Vagina (tissue), 2 donors: ENCODE measurements at places on chromosomes 7 and 10. TPM values are rescaled to one million over a fixed set of nuclear protein-coding genes. Genes with fewer than 3 reads are reported as not detected.

The MRM2 gene
- 8.3 TPM for total RNA-seq

- H3K4me1 ChIP-seq: no peaks in the 10 kb centered on the region
- H3K36me3 ChIP-seq: no peaks in the 10 kb centered on the region
- no peak for DNase-seq
- H3K27me3 ChIP-seq: no peaks in the 10 kb centered on the region
- H3K4me3 ChIP-seq: no peak overlapping the region
These were observed 366.9 kb downstream of the TNS3 start for GRCh38 chr7:47215049-47215448.

DNA sequence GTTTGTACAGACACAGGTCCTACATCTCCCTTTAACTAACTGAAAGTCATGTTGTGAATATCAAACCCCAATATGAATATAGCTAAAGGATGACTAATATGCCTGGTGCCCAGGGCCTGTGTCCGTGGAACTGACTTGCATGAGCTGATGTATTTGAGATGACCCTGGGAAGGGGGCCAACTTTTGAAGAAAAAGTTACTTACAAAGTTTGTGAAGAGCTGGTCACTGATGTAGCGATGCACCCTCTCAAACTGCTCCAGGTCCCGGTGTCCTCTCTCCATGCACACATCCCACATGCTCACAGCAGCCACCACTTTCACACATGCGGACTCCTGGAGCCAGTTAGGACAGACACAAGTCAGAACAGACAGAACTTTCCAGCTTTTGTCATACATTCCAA, 106.2 kb downstream of the ABCC2 start:
- H3K36me3 ChIP-seq: peaks cover 73% of the 10 kb centered on the region
- H3K4me3 ChIP-seq: no peak overlapping the region
- H3K27me3 ChIP-seq: no peaks in the 10 kb centered on the region
- no peak overlapping the region for H3K27ac ChIP-seq

GRCh38 chr10:79398642-79399041, 46.8 kb downstream of the ZCCHC24 start:
- H3K27ac ChIP-seq: no peak overlapping the region
- H3K27me3 ChIP-seq: no peaks in the 10 kb centered on the region
- no peaks in the 10 kb centered on the region for H3K36me3 ChIP-seq
- H3K4me3 ChIP-seq: peak overlapping the region; percentile 21
- H3K4me1 ChIP-seq: peaks cover 86% of the 10 kb centered on the region
- DNase-seq: no peak

GRCh38 chr7:16399265-16399831, 22.0 kb downstream of the CRPPA start:
- H3K4me1 ChIP-seq: no peaks in the 10 kb centered on the region
- H3K27me3 ChIP-seq: no peaks in the 10 kb centered on the region
- no peak overlapping the region for H3K4me3 ChIP-seq
- H3K36me3 ChIP-seq: no peaks in the 10 kb centered on the region

- DNase-seq: no peak
- no peak overlapping the region for H3K4me3 ChIP-seq
- H3K27me3 ChIP-seq: no peaks in the 10 kb centered on the region
- peaks cover 11% of the 10 kb centered on the region for H3K4me1 ChIP-seq
These were observed 14.9 kb downstream of the KCNK18 start for GRCh38 chr10:117212176-117212575.

The JAKMIP3 gene
- 0.49 TPM for total RNA-seq

DNA sequence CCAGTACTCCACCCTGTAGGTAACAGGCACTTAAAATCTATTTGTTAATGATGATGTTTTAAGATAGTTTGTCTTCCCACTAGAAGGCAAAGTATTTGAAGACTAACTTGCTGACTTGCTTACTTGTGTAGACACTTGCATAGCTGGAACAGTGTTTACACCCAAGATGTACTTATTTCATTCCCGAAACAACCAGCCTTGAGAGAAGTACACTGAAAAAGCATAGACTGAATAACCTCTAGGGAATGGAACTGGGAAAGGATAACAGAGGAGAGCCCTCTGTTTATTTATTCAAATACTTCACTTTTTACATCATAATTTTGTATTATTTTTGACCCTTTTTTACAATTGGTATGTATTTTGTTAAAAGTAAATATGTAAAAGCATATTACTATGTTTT, 33.1 kb upstream of the TMEM26 start:
- no peak for DNase-seq
- H3K36me3 ChIP-seq: no peaks in the 10 kb centered on the region
- no peak overlapping the region for H3K27ac ChIP-seq
- H3K27me3 ChIP-seq: no peaks in the 10 kb centered on the region

The SRRM3 gene
- total RNA-seq: 9.8 TPM

- H3K4me1 ChIP-seq: peaks cover 28% of the 10 kb centered on the region
- no peaks in the 10 kb centered on the region for H3K36me3 ChIP-seq
- H3K27me3 ChIP-seq: no peaks in the 10 kb centered on the region
- H3K4me3 ChIP-seq: no peak overlapping the region
These were observed 55.2 kb downstream of the PWWP2B start for GRCh38 chr10:132452216-132452650.

GRCh38 chr7:139725077-139725476, 52.7 kb downstream of the HIPK2 start:
- no peaks in the 10 kb centered on the region for H3K27me3 ChIP-seq
- no peaks in the 10 kb centered on the region for H3K36me3 ChIP-seq
- no peak for DNase-seq
- peaks cover 44% of the 10 kb centered on the region for H3K4me1 ChIP-seq
- no peak overlapping the region for H3K4me3 ChIP-seq

GRCh38 chr7:83085299-83085698, 77.4 kb downstream of the PCLO start:
- DNase-seq: no peak
- no peak overlapping the region for H3K27ac ChIP-seq
- no peak overlapping the region for H3K4me3 ChIP-seq
- H3K36me3 ChIP-seq: no peaks in the 10 kb centered on the region
- no peaks in the 10 kb centered on the region for H3K4me1 ChIP-seq
- H3K27me3 ChIP-seq: no peaks in the 10 kb centered on the region

DNA sequence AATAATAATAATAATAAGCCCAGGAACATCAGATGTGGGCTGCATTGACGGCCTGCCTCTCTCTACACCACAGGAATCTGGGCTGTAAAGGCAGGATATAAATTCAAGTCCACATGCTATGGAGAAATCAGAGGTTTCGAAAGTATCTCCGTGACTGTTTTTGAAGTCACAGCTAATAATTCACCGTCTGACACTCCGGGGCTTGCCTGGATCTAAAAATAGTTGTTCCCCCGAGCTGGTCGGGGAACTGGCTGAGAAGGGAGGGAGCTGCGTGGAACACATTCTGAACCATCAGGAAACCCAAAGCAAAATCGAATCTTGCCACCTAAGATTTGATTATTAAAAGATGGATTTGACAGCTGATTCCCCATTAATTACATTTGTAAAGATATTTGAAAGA, 35.4 kb downstream of the KLF6 start:
- no peaks in the 10 kb centered on the region for H3K27me3 ChIP-seq
- H3K4me1 ChIP-seq: peaks cover 25% of the 10 kb centered on the region
- no peak for DNase-seq
- no peaks in the 10 kb centered on the region for H3K36me3 ChIP-seq

GRCh38 chr7:92622030-92622429, 31.8 kb upstream of the FAM133B start:
- no peaks in the 10 kb centered on the region for H3K36me3 ChIP-seq
- no peaks in the 10 kb centered on the region for H3K27me3 ChIP-seq
- no peak overlapping the region for H3K4me3 ChIP-seq

- no peaks in the 10 kb centered on the region for H3K36me3 ChIP-seq
- no peaks in the 10 kb centered on the region for H3K4me1 ChIP-seq
- H3K4me3 ChIP-seq: no peak overlapping the region
- no peak overlapping the region for H3K27ac ChIP-seq
- H3K27me3 ChIP-seq: no peaks in the 10 kb centered on the region
- no peak for DNase-seq
These were observed 45.2 kb upstream of the TMEM213 start for GRCh38 chr7:138752518-138753149.

- no peak overlapping the region for H3K27ac ChIP-seq
- no peaks in the 10 kb centered on the region for H3K36me3 ChIP-seq
- H3K4me3 ChIP-seq: no peak overlapping the region
- H3K4me1 ChIP-seq: no peaks in the 10 kb centered on the region
These were observed 49.2 kb upstream of the ARID5B start for GRCh38 chr10:61852261-61852660.

- no peak overlapping the region for H3K27ac ChIP-seq
- no peaks in the 10 kb centered on the region for H3K36me3 ChIP-seq
- no peaks in the 10 kb centered on the region for H3K27me3 ChIP-seq
These were observed 7.7 kb downstream of the NEURL1 start for GRCh38 chr10:103501186-103501585.

DNA sequence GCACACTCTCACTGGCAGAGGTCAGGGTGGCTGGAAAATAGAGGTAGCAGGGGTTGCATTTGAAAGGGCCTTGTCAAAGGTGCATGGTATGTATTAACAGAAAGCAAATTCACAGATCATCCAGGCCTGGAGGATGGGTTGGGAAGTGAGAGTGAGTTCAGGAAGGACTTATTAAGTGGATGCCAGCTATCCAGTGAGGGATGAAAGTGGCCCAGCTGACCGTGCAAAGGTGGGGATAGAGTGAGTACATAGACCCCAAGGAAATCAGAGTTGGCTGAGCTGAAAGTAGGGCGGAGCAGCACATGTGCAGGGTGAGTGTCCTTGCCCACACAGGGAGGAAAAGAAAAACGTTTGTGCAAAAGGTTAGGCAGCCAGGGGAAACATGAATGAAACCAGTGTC, 58.1 kb downstream of the HECW1 start:
- H3K27me3 ChIP-seq: no peaks in the 10 kb centered on the region
- H3K36me3 ChIP-seq: no peaks in the 10 kb centered on the region
- no peak overlapping the region for H3K27ac ChIP-seq
- no peak overlapping the region for H3K4me3 ChIP-seq

The KBTBD2 gene
- total RNA-seq: 30.0 TPM

The GPR15LG gene
- 98.0 TPM for total RNA-seq

DNA sequence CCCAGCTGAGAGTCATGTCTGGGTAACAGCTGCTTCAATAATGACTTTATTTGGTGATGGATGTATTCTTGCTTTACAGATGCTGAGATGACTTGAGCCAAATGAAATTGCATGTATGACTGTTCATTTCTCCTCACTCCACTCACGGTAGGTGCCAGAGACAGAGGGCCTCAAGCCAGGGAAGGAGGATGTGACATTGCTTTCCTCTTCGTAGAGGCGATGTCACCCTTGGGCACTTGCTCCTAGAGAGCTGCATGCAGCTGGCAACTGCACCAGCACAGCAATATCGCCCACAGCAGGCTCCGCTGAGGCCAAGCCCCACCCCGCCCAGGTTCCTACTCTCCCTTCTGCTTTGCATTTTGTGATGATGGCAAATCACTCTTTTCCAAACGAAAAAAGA, 116.6 kb upstream of the AOAH start:
- no peaks in the 10 kb centered on the region for H3K27me3 ChIP-seq
- H3K36me3 ChIP-seq: no peaks in the 10 kb centered on the region
- DNase-seq: no peak
- no peaks in the 10 kb centered on the region for H3K4me1 ChIP-seq
- H3K27ac ChIP-seq: no peak overlapping the region

The RTKN2 gene
- total RNA-seq: 2.5 TPM

The VIPR2 gene
- 11.3 TPM for total RNA-seq

- H3K27ac ChIP-seq: no peak overlapping the region
- no peaks in the 10 kb centered on the region for H3K4me1 ChIP-seq
- H3K36me3 ChIP-seq: no peaks in the 10 kb centered on the region
- DNase-seq: no peak
These were observed 17.7 kb upstream of the NRP1 start for GRCh38 chr10:33352175-33352574.

- no peak overlapping the region for H3K27ac ChIP-seq
- DNase-seq: no peak
- peaks cover 17% of the 10 kb centered on the region for H3K4me1 ChIP-seq
- no peaks in the 10 kb centered on the region for H3K27me3 ChIP-seq
- H3K36me3 ChIP-seq: no peaks in the 10 kb centered on the region
These were observed 27.5 kb downstream of the VWA2 start for GRCh38 chr10:114266521-114266920.

DNA sequence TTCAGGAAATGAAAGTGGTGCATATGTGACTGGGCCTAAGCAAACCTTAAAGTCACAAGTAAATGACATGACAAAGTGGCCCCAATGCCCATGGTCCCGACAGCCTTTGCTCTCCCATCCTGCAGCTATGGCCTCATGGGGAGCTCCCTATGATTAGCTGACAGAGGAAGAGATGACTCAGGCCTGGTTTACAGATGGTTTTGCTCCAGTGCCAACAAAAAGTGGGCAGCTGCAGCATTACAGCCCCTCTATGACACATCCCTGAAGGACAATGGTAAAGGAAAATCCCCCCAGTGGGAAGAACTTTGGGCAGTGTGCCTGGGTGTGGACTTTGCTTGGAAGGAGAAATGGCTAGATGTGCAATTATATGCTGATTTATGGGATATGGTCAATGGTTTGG, 105.1 kb upstream of the ADCY1 start:
- no peaks in the 10 kb centered on the region for H3K36me3 ChIP-seq
- H3K4me3 ChIP-seq: no peak overlapping the region
- no peaks in the 10 kb centered on the region for H3K4me1 ChIP-seq
- H3K27ac ChIP-seq: no peak overlapping the region

DNA sequence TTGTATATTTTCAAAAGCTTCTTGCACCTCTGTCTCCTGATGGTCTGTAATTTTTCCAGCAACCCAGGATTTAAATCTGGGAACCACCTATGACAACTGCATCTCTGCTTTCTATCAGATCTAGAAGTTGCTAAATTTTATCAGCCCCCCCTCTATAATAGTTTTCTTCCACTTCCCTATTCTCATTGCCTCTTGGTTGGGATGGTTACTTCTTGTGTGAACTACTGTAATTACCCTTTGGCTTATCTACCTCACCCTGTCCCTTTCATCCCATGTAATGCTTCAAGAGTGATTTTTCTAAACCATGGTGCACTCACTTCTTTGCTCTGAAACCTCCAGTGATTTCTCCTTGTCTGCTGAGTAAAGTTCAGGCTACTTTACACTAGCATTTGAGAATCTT, 92.3 kb downstream of the BMPR1A start:
- H3K36me3 ChIP-seq: no peaks in the 10 kb centered on the region
- DNase-seq: no peak
- no peaks in the 10 kb centered on the region for H3K4me1 ChIP-seq
- no peak overlapping the region for H3K4me3 ChIP-seq
- H3K27ac ChIP-seq: no peak overlapping the region

DNA sequence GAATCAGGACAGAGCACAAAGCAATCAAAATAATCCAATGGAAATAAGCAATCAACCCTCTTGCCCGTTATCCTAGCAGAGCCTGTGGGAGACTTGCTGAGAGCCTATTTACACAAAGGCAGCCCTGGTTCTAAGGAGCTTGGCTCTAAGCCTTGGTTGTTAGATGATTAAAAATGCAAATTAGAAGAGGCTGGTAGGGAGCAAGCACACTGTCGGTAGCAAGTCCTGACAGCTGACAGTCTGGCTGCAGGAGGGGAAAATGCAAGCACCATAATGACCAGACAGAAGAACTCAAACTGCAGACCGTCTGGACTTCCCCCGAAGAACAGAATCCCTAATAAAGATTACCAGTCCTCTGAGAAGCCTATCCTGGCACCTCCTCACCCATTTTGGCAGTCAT, 131.8 kb upstream of the CTTNBP2 start:
- H3K27me3 ChIP-seq: no peaks in the 10 kb centered on the region
- no peaks in the 10 kb centered on the region for H3K4me1 ChIP-seq
- H3K36me3 ChIP-seq: no peaks in the 10 kb centered on the region

The RGR gene
- total RNA-seq: not detected
